ENCODE measurements at places on chromosomes 7 and 10.

DNA sequence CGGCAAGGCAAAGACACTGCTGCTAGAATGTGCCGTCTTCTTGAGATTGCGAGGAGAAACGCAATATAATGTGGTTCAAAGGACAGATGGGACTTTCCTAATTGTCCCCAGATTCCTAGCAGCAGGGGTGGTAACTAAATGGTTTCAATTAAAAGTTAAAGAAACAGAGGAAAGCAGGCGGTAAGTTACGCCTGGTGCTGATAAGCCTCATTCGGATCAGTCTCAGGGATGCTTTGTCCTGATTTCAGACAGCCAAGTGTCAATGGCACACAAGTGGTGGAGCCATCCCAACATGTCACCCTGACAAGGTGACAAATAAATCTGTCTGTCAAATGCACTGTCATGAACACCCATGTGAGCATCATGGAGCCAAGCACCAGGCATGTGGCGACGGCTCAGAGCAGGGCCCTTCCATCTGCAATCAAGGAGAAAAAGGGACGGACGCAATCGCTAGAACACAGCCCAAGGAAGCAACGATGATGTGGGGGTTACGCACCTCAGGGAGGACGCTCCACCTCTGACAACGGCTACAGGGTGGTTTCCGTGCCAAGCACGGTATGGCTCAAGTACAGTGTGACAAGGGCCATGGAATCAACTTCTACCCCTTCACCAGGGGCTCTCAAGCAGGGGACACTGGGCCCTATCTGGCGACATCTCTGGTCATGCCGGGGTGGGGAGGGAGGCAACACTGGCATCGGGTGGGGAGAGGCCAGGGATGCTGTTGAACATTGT lies 66.2 kb downstream of the CTBP2 start:
- DNase-seq = no peak

GRCh38 chr7:126426652-126427051 lies 826.1 kb downstream of the GRM8 start:
- DNase-seq = no peak

- DNase-seq = no peak
Observed at GRCh38 chr10:110413049-110413783, 84.5 kb upstream of the DUSP5 start.

GRCh38 chr7:47415318-47416212 lies 166.3 kb downstream of the TNS3 start:
- DNase-seq = no peak

Data from head of caudate nucleus (tissue), 42 donors.